Aorta (tissue), 5 donors: ENCODE measurements at places on chromosomes 4 and X. TPM values are rescaled to one million over a fixed set of nuclear protein-coding genes. Genes with fewer than 3 reads are reported as not detected.

ZNF711 gene
- 3.6 TPM for total RNA-seq

GRCh38 chr4:99934891-99935290 lies 11.5 kb downstream of the DNAJB14 start:
- H3K27ac ChIP-seq = no peak overlapping the region
- H3K36me3 ChIP-seq = no peaks in the 10 kb centered on the region
- no peaks in the 10 kb centered on the region for H3K4me1 ChIP-seq
- H3K27me3 ChIP-seq = no peaks in the 10 kb centered on the region
- no peak for DNase-seq

GRCh38 chrX:118718737-118719136 lies 8.7 kb upstream of the IL13RA1 start:
- H3K4me3 ChIP-seq = no peak overlapping the region
- DNase-seq = no peak
- no peaks in the 10 kb centered on the region for H3K4me1 ChIP-seq
- no peaks in the 10 kb centered on the region for H3K27me3 ChIP-seq
- H3K36me3 ChIP-seq = no peaks in the 10 kb centered on the region

GPRASP1 gene
- 19.9 TPM for total RNA-seq

GRCh38 chrX:140933874-140934655 lies 68.3 kb upstream of the SPANXB1 start:
- H3K27me3 ChIP-seq = no peaks in the 10 kb centered on the region
- DNase-seq = no peak
- no peaks in the 10 kb centered on the region for H3K36me3 ChIP-seq
